ENCODE measurements at places on chromosomes 12 and 14.

- no peak for DNase-seq
Measured at GRCh38 chr14:89357655-89358297, 59.3 kb downstream of the FOXN3 start.

DNA sequence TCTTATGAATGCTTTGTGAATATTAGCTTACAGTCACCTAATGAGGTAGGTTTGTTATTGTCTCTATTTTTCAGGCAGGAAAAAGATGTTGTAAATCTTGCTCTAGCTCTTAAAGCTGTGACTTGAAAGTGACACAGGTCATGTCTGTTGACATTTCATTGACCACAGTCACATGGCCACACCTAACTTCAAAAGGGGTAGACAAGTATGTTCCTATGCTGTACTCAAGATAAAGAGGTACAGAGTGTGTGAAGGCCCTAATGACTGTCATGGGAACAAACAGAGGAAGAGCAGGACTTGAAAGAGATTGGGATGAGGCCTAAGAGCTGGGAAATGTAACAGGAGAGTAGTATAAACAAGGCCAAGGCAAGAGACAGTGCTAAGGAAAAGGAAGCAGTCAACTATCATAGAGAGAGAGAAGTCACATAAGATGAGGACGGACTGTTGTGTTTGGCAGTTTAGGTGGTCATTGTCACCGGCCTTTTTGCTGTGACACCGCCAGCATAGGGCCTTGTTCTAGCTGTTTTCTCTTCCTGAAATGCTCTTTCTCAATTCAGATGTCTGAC lies 181.0 kb downstream of the CFAP54 start:
- no peak for DNase-seq

DNA sequence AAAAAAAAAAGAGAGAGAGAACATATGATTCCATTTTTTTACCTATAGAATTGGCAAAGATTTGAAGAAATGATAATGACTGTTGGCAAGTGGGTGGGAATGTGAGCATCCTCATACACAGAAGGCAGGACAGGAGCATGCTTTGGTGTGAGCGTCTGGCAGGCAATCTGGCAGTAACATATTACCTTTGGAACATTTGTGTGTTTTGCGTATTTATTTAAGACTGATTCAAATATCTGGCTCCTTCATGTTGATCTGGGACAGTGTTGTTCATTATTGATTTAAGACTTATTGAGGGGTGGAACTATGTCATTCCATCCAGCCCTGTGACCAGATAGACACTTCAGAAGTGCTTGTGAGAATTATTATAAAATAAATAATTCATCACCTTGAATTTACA lies 53.1 kb downstream of the PPP1R36 start:
- DNase-seq: no peak

DNA sequence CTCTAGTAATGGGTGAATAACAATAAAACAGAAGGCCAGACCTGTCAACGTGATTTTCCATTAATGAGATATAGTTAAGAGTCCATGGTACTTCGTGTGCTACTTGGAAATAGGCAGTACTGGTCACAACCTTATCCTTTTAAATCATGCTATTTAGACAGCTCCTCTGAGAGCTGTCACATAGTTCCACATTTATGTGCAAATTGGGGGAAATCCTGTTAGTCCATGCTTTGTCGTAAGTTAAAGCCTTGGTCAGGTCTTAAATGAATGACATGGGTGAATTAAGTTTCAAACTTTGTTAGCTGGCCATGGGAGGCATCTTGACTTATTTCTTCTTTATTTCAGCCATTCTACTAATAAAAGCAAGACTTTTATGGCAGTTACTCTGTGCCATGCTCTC lies 11.9 kb upstream of the BHLHE41 start:
- DNase-seq: no peak

- DNase-seq: no peak
Measured at GRCh38 chr12:25013061-25013460, 64.2 kb upstream of the BCAT1 start.

DNA sequence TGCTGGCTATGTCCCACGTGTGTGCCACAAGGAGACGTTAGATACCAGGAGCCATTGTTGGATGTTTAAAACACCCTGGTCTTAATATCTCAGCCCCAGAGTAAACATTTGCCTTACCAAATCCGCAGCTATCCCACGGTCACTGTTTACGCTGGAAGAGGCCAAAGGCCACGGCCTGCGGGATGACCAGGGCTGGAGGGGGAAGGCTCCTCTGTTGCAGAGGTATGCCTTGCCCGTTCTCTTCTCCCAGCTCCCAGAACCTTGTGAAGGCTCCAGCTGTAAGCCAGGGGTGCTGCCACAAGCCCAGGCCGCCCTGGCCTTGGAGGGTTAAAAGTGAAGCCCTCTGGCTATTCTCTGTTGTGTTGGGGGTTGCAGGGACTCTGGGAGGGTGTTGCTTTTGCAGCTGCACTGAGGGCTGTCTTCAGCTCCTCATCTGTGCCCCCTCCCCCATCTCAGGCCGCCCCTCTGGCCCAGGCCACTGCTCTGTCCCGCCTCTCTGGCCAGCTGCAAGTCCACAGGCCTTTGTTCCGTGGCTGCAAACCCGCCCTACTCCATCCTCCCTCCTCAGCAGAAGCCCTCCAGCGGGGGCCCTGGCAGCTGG lies 2.5 kb downstream of the PLEKHG3 start:
- no peak for DNase-seq

DNA sequence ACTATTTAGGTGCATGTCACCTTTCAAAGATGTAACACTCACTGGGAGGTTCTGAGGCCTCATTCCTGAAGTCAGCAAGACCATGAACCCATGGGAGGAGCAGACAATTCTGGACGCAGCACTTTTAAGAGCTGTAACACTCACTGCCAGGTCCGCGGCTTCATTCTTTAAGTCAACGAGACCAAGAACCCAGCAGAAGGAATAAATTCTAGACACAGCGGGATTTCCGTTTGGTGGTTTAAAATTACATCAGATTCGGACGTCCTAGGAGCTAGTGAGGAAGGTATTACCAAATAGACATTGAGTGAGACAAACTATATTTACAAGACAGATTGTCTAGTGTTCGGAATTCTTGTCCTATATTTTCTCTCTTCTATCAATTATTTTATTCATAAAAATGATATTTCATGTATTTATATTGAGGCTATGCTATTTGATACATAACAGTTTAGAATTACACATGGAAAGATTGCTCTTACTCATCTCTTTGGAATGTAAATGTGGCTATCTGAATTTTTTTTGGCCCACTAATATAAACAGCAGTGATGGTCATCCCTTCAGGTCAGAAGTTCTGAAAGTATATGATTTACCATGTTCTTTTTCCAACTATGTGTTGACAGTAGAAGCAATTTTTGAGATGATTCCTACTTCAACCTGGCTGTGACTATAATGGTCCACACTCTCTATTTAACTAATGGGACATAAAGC lies 1973.0 kb upstream of the FLRT2 start:
- DNase-seq: no peak

DNA sequence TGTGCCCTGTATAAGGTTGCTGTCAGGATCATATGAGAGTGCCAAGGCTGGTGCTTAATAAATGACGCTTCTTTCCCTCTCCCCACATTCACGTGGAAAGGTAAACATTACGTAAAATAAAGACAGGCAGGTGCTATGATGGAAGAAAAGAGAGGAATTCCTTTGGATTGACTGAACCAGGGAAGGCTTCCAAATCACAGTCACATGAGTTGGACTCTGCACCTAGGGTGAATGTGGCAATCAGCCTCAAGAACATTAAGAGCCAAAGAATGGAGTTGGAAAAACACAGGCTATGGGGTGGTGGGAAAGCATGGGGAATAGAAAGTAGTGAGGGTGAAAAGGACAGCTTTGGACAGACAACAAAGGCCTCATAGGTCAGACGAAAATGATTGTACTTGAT lies 473.1 kb downstream of the VRK1 start:
- no peak for DNase-seq

Measured in GM18507 (cell line).